ENCODE measurements at places on chromosomes 2 and 18.

DNA sequence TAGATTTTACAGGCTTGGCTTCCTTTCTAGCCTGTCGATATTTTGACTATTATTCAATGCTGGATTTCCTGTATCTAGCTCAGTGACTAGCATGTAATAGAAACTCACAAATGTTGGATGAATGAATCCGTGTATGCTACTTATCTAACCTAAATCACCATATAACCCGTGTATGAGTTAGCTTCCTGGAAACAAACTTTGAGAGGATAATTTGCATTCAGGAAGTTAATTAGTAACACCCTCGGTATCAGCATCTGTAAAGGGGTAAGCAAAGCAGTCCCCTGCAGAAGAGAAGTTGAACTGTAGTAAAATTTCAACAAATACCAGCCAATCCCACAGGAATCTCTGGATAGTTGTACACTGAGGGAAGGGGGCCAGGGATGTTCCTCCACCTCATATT is 269.4 kb upstream of the LRATD1 start:
- DNase-seq: no peak

DNA sequence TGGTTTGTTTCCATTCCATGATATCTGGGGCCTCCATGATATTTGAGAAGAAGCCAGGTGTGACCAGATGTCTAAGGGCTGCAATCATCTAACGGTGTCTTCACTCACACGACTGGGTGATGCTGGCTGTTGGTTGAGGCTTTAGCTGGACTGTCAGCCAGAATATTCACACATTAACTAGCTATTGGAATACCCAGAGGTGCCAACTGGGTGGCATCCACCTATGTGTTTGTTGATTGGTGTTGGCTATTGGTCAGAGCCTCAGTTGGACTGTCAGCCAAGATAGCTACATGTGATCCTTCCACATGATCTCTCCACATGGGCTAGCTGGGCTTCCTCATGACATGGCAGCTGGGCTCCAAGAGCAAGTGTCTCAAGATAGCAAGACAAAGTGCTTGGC is 117.4 kb downstream of the CDCA7 start:
- DNase-seq: no peak

DNA sequence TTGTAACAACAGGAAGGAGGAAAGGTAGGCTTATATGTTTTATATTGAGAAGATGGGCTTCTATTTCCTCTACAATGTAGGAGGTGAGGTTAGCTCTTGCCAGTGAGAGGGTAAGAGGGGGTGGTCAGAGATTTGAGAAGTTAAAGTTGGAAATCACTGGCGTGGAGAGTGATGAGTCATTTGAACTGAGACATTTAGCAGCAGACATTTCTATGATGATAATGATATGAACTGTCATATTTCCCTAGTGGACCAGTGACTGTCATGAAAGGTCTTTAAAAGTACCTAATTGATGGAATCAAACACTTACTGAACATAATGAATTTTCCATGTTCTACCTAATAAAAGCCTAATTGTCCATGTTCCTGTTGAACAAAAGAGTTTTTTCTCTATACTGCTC is 126.1 kb downstream of the FAM161A start:
- DNase-seq: no peak

GRCh38 chr2:47038656-47039488 is 116.2 kb downstream of the STPG4 start:
- no peak for DNase-seq

GRCh38 chr2:204177977-204178522 is 241.5 kb downstream of the ICOS start:
- DNase-seq: no peak

DNA sequence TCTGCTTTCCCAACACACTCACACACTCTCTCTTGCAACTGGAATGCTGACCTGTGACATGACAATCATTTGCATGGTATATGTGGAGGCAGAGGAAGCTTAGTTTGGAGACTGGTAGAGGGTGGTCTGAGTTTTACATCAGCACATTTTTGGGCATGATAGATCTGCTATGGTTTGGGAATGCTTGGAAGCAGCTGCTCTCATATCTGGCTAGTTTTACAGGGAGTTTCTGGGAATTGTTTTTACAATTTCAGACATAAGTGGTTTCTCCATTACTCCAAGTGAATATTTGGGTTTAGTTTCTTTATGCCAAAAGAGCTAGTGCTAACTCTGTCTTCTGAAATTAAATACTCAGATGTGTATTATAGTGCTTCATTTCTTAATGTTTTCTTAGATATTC is 977.6 kb downstream of the SUCLG1 start:
- no peak for DNase-seq

- no peak for DNase-seq
These were observed 12.2 kb downstream of the DGUOK start for GRCh38 chr2:73938718-73939352.

- DNase-seq: no peak
These were observed 4.1 kb downstream of the RAB31 start for GRCh38 chr18:9712130-9712577.

DNA sequence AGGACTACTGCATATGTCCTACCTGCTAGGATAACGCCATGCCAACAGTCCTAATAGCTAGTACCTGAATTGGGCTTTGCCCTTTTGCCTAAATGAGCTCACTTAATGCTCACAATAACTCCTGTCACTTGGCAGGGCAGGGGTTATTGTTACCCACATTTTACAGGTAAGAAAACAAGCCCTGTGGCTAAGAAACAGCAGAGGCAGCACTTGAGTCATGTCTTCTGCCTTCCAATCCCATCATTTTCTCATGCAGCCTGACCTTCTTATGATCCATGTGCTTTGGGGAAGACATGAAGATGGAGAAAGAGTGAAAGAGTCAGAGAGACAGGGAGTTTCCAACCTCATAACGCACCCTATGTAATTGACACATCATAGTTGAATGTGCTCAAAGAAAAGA is 33.6 kb upstream of the LPIN1 start:
- no peak for DNase-seq

- no peak for DNase-seq
These were observed 289.6 kb downstream of the SOCS6 start for GRCh38 chr18:70578480-70578879.

DNA sequence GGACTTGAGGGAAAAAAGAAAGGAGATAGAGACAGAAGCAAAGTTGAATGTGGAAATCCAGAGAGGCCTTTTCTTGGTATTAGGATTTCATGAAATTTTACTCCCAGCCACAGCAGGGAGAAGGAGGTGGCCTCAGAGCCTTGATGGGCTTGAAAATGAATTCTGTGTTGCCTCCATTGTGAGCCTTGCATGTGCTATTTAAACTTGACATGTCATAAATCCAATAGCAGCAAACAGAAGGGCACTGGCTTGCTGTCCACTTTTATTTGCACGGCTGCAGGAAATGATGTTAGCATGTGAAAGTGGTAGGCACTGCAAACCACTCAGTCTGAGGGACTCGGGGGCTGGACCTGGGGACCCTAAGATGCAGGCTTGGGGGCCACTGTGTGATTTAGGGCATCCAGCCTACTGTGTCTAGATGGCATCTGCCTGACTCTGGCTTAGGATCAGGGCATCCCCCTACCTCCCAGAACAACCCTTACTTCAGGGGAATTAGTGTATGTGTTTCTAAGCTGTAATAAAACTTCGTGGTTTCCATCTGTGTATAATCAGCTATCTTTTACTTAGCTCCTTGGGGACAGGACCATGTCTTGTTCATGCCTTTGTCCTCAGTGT is 139.1 kb upstream of the SKOR2 start:
- no peak for DNase-seq

DNA sequence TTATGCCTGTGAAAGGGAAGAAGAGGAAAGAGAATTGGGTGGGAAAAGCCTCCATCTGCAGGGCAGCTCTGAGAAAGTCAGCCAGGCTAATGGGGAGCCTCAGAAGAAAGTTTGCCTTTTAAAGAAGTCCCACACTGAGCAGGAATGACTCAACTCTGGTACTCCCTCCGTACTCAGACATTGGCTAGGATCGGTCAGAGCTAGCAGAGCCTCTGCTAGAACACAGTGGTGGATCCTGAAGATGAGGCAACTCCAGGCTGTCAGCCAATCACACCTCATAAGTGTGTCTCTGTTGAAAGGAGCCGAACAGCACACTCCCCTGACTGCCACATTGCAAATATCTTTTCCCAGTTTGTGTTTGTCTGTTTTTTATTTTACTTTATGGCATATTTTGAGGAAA is 96.9 kb downstream of the HNRNPLL start:
- DNase-seq: no peak

DNA sequence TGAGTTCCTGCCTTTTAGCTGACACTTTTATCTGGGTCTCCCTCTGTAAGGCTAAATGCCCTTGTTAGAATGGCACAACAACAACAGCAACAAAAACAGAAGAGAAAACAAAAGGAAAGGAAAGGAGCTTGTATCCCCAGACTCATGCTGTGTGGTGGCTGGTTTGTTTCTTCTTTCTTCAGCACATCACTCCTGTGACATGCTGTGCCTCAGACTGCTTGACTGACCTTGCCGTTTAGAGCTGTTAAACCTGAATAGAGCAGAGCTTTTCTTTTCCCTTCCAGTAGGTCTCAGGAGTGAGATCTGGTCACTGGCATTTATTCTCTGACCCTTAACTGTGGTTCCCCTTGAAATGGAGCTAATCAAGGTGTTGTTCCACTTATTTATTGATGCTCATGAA is 18.9 kb downstream of the GALNT13 start:
- no peak for DNase-seq

DNA sequence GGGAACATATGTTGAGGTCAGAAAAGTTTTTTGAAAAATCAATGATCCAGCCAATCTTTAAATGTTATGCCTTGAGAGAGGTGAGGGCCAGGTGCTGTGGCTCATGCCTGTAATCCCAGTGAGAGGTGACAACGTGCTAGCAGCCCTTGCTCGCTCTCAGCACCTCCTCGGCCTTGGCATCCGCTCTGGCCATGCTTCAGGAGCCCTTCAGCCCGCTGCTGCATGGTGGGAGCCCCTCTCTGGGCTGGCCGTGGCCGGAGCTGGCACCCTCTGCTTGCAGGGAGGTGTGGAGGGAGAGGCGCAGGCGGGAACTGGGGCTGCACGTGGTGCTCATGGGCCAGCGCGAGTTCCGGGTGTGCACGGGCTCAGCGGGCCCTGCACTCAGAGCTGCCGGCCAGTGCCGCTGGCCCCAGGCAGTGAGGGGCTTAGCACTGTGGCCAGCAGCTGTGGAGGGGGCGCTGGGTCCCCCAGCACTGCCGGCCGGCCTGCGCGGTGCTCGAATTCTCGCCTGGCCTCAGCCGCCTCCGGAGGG is 61.1 kb downstream of the CCDC195 start:
- no peak for DNase-seq

GRCh38 chr2:206240327-206240726 is 34.1 kb upstream of the ZDBF2 start:
- DNase-seq: no peak

DNA sequence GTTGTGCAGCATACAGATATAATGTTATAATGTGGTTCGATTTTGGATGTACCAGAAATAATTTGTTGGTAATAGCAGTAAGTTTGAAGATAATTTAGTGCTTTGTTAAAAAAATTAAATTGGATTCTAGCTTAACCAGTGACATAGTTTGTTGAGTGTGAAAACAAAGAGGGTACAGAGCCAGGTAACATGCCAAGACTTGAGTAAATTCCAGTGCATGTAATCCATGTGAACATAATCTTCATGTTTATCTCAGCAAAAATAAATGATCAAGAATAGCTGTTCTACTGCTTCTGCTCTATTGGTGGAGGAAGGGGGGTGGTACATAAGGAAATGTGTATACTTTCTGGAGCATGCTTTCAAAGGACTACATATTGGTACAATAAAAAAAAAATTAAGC is 165.8 kb downstream of the DNAH7 start:
- DNase-seq: no peak

GRCh38 chr2:70089220-70089982 is 2.1 kb downstream of the PCBP1 start:
- no peak for DNase-seq

DNA sequence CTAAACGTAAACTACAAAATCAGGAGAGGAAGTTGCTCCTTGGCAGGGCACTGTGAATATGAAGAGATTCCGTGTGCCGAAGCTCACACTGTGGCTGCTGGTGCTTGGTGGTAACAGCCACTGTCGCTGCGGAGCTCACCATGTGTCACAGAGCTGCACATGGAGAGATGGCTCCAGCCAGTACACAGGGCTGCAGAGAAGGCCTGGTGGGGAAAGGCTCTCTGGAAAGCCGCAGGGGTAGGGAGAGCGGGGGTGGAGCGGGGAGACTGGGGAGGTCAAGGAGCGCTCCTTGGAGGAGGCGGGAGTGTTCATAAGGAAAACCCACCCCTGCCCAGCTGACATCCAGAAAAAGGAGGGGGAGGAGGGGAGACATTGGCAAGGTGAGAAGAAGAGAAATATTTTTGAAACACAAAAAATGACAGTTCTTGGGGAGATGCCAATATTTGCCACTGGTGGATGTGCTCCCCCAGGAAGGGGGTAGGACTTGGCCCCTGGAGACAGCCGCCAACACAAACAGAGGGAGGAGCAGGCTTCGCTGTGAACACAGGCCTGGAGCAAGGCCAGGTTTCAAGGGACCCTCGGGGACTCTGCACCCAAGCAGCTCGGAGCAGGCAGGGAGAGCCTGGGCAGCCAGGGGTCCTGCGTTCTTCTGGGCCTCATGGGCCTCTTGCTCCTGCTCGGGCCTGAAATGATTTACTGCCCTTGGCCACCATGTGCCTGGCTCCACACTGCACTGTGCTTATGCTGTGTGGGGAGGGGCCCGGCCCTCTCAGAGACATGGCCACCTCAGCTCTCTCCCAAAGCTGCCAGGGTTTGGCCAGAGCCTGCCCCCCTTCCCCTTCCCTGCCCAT is 102.6 kb upstream of the GLI2 start:
- no peak for DNase-seq

GRCh38 chr2:31337860-31338259 is 76.7 kb downstream of the XDH start:
- no peak for DNase-seq

GRCh38 chr2:109210431-109211200 is 81.6 kb downstream of the SH3RF3 start:
- no peak for DNase-seq

DNA sequence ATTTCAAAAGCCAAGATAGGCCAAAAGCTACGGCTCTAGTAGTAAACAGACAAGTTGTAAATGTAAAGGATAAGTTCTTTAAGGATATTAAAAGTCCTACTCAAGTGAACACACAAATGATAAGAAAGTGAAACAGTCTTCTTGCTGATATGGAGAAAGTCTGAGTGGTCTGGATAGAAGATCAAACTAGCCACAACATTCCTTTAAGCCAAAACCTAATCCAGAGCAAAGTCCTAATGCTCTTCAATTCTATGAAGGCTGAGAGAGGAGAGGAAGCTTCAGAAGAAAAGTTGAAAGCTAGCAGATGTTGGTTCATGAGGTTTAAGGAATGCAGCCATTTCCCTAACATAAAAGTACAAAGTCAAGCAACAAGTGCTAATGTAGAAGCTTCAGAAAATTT is 111.7 kb upstream of the ZEB2 start:
- no peak for DNase-seq

- no peak for DNase-seq
These were observed 965 bp downstream of the SIX3 start for GRCh38 chr2:44942304-44943030.

All from cortex of kidney (tissue), 1 donor.